T-helper 9 cell (primary cell): ENCODE measurements at places on chromosomes 11 and 22.

GRCh38 chr22:22823131-22823810, 64.3 kb upstream of the IGLL5 start:
- no peak for DNase-seq

DNA sequence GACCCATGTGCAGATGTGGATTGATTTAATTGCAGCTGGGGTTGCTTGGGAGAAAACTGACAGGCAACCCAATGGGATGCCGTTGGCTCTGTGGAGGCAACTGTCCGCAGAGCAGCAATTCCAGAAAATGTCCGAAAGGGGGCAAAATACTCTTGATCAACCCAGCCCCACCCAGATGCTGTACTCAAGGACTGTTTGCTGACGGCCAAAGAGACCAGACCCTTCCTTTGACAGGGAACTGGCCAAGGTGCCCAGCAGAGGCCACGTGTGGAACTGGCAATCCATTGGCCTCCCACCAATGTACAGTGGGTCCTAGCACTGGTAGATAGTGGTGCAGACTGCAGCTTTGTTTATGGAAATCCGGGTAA, 29.7 kb upstream of the KCNA4 start:
- DNase-seq: no peak

GRCh38 chr11:117495357-117495756, 167.7 kb downstream of the CEP164 start:
- DNase-seq: no peak

DNA sequence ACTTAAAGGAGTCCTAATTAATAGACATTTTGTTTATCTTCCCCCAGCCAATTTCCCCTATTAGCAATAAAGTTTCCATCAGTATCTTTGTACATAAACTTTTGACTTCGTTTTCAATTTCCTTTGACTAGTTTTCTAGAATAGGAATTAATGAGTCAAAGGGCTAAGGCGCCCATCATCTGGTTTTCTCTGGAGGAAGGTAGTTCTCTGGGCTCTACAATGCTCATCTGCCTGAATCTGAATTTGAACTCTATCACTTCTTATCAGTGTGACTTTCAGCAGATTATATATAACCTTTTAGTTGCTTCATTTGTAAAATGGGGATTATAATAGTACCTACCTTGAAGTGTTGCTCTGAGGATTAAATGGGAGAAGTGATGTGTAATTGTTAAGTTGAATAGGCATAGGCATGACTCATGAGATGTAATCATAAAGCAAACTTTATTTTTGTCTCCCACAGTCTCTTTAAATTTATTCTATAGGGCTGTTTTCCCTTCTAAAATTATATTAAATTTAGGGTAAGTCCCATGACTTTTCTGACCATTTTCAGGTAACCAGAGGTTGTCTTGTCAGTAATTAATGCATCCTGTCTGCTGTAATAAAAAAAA, 5.8 kb upstream of the TUB start:
- DNase-seq: no peak

- DNase-seq: no peak
These were observed 28.9 kb upstream of the ZBED5 start for GRCh38 chr11:10886652-10887250.

- DNase-seq: no peak
These were observed 128.6 kb upstream of the DDI1 start for GRCh38 chr11:103907548-103908455.

DNA sequence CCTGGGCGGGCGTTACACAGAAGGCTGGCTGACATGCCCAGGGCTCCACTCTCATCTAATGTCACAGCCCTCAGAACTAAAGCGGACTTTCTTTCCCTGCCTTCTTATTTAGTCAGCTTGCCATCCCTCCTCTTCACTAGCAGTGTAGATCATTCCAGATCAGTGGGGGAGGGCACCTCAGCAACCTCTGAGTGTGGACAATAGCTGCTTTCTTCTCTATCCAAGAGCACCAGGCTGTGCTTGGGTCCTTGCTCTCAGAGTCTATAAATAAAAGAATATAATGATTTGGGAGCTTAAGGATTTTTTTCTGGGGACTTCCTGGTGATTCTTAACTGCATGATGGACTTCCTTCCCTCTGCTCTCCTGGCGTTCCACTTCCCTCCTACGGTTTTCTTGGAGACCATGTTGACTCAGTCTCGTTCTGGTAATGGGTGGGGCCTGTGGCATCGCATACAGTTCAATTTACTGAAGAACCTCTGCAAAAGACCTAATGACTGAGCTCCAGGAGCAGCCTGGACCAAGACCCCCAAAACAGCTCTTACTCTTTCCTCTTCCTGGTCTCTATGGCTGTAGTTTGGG, 2.9 kb upstream of the HMBS start:
- DNase-seq: no peak

DNA sequence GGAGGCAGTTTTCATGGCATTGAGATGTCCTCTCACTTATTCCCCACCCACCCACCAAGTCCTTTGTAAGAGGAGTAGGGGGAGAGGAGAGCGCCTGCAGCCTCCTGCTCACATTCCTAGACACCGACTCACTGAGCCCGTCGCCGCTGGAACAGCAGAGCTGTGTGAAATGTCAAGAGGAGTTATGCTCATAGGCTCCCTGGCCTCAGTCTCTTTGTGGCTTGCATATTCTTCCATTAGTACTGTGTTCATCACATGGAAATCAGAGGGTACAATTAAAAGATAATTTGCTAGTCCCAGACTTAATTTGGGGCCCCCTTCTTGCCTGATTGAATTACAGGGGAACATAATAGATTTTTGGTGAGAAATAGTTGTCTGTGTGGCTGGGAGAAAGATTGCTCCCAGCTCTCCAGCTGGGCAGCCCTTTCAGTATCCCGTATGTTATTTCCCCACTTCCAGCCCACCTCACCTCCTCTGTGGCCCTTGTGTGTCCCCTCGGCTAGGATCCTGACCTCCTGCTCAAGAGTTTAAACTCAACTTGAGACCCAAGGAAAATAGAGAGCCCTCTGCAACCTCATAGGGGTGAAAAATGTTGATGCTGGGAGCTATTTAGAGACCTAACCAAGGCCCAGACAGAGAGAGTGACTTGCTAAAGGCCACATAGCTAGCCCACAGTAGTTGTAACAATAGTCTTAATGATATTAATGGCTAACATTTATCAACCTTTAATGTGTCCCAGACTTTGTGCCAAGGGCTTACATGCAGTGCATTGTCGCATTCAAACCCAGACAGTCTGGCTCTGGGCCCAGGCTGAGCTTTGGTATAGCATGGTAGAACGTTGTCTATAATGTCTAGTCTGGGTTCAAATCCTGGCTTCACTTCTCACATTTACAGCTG, 32.2 kb downstream of the LIMK2 start:
- DNase-seq: no peak

- DNase-seq: no peak
These were observed 106.3 kb upstream of the THY1 start for GRCh38 chr11:119529063-119529845.

- no peak for DNase-seq
These were observed 1.1 kb downstream of the DHCR7 start for GRCh38 chr11:71446942-71447688.

DNA sequence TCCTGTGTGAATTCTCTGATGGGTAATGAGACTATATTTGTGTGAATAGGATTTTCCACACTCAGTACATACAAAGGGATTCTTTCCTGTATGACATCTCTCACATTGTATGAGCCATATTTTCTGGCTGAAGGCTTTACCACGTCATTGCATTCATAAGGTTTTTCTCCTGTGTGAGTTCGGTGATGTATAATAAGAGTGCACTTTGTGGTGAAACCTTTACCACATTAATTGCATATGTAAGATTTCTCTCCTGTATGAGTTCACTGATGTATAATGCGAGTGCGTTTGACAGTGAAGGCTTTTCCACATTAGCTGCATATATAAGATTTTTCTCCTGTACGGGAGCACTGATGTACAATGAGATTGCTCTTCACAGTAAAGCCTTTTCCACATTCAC, 455.4 kb upstream of the CNTN5 start:
- no peak for DNase-seq
